ENCODE measurements at places on chromosomes 2 and 18.

- DNase-seq = no peak
These were observed 196.1 kb upstream of the MYT1L start for GRCh38 chr2:2527148-2527547.

GRCh38 chr18:24990671-24991134 is 361.3 kb downstream of the ZNF521 start:
- no peak for DNase-seq

- DNase-seq = no peak
These were observed 398.0 kb upstream of the CDH20 start for GRCh38 chr18:60935041-60935910.

GRCh38 chr18:54209471-54210180 is 14.8 kb downstream of the MBD2 start:
- DNase-seq = no peak

GRCh38 chr2:167471734-167472133 is 583.5 kb downstream of the XIRP2 start:
- DNase-seq = no peak

GRCh38 chr2:39524756-39525635 is 87.9 kb upstream of the MAP4K3 start:
- DNase-seq = no peak

GRCh38 chr2:70349921-70350685 is 48.2 kb upstream of the FAM136A start:
- no peak for DNase-seq
